ENCODE measurements at places on chromosomes 16 and 17. TPM values are rescaled to one million over a fixed set of nuclear protein-coding genes. Genes with fewer than 3 reads are reported as not detected.

GRCh38 chr16:29784157-29784556 is 6.1 kb downstream of the ZG16 start:
- DNase-seq = no peak

GRCh38 chr16:4463522-4464163 is 10.8 kb downstream of the NMRAL1 start:
- no peak for DNase-seq

The PYDC1 gene
- not detected for total RNA-seq

The EIF4A3 gene
- total RNA-seq = 66.0 TPM

The TEKT1 gene
- total RNA-seq = 0.89 TPM

- no peak for DNase-seq
Measured at GRCh38 chr17:8133399-8133798, 9.5 kb upstream of the HES7 start.
